ENCODE measurements at places on chromosomes 4 and X. TPM values are rescaled to one million over a fixed set of nuclear protein-coding genes. Genes with fewer than 3 reads are reported as not detected.

The GRIA3 gene
- total RNA-seq = 0.96 TPM

The SPATA18 gene
- total RNA-seq = 11.0 TPM

The RBM3 gene
- total RNA-seq = 285 TPM

The CLNK gene
- not detected for total RNA-seq

The MAGEA4 gene
- total RNA-seq = not detected

The ZNF157 gene
- total RNA-seq = 0.63 TPM

The NUP62CL gene
- 1.8 TPM for total RNA-seq

Measured in kidney epithelial cell (primary cell).